SW 1271 (cell line): ENCODE measurements at places on chromosomes 7 and 10.

- peak; percentile 66 for DNase-seq
These were observed 23.1 kb upstream of the ST7 start for GRCh38 chr7:116929914-116930913.

DNA sequence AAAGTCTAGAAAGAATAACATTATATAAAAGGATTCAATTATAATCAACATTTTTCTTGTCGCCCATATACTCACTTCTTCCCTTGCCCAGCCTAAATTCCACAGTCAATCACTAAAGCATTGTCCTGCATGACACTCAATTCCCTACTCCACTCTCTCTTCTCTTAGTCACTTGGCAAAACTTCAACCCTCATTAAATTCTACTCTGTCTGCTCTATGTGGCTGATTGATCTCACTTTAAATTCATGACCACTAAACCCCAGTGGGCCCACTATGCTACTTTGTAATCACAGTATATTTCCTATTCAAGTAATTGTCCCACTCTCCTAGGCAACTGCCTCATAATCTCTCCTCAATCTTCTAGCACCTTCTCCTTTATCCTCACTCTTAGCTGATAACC, 54.1 kb downstream of the MTERF1 start:
- no peak for DNase-seq

DNA sequence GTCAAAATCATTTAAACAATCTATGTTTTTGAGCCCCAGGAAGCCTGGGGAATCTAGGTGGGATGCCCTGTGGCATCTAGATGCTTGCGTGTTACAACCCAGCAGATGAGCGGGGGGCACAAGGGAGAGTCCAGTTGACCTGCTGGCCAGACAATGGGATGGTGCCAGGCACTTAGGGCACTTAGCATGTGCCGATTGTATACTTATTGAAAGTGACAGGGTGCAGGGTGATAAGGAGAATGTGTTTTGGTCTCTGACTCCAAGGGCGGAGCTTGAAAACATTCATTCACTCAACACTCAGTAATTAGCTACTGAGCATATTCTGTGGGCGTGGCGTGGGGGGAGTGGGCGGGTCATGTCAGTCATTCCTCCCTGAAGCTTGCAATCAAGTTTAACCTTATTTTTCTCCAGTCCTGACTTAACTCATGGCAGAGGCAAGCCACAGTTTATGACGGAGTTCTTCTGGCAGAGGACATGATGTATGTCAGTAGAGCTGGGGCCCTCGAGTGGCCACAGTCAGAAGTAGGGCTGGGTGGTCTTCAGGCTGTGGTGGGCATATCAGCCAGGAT, 115.1 kb downstream of the PRKCQ start:
- DNase-seq = no peak

DNA sequence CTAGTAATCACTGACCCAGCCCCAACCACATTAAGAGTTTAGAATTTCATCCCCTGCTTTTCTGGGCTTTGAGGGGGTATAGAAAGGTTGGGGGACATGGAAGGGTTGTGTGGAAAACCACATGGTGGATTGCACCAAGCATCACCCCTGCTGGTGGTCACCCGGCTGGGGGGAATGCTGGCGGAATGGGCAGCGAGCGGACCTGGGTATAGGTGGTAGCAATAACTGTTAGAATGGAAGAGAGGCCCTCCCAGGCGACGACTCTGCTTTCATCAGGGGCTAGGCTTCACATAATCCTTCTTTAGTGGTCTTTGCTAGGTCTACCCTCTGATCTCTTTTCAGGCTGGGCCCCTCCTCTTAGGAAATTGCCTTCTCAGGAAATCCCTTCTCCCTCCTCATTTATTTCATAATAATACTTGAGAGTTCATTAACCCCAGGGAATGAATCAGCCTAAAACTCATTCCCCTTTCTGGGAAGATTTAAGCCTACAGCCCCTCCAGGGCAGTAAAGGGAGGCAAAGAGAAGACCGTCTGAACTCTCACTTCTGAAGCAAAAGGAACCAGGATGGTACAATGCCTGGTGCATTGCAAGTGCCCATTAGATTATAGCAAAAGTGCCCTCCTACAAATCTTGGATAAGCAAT, 90.7 kb upstream of the LEP start:
- DNase-seq = no peak

DNA sequence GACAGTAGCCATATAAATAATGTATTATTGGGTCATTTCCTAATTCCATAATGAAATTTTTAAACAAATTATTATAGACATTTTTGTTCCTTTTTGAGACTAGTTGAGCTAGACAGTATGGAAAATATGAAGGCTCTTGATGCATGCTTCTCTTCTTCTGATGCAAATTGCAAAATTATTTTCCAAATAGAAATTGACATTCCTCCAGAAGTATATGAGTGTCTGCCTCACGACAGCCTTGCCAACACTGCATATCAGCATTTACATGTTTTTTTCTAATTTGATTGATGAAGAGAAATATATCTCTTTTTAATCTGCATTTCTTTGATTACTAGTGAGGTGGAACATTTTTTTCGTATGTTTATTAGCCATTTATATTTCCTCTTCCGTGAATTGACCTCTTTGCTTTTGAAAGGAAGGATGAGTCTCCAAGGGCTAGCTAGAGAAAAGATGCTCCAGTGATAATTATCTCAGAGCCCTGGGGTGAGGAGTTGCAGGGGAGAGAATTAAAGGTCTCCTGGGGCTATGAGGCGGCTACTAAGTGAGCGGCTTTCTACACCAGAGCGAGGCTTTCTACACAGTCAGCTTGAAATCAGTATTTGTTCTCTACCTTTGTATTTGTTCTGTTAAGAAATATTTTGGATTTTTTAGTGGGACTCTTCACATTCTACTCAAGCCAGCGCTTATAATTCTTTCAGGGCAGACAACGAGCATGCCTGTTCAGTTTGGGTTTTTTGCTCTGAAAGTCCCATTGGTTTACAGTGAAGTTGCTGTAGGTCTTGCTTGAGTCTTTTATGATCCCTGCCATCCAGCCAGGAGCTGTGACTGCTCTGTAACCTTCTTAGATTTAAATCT, 712.2 kb upstream of the GALNT17 start:
- DNase-seq = no peak

DNA sequence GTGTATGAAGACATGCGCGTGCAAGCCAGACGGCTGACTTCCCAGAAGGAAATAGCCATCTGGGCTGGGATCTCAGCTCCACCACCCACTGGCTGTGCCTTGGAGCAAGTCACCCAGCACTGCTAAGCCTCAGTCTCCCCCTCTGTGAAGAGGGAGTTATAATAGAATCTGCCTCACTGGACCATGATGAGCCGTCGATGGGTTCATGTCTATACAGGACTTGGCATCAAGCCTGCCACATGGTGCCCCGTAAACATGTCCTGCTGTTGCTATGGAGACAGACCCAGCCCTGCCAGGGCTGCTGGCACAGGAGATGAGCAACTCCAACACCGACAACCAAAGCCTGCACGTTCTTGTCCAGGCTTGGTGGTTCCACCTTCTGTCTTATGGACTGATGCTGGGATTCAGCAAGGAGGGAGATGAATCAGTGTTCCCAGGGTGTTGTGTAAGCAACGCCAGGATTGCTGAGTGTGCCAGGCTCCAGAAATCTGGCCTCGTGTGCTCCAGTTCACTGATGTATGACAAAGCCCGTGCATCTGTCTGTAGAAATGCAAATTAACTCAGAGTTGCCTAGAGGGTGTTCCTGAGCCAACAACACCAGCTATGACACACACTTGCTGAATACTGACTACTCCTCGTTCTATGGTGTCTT, 5.6 kb downstream of the GPR15LG start:
- no peak for DNase-seq

DNA sequence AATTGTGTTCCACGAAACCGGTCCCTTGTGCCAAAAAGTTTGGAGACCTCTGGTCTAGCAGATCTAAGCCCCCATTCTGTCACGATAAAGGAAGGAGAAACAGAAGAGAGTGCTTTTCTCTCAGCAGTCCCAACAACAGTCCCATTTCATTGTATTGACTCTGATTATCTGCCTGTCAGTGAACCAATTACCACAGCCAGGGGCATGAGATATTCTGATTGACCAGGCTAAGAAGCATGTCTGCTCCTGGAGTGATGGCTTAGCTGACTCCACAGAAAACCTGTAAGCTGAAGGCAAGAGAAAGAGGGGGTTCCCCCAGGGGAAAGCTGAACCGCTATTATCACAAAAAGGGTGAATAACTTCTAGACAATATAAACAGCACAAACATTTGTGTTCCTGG, 765.4 kb downstream of the SORCS1 start:
- DNase-seq = no peak

GRCh38 chr7:35588647-35589046, 106.3 kb downstream of the HERPUD2 start:
- DNase-seq = no peak

DNA sequence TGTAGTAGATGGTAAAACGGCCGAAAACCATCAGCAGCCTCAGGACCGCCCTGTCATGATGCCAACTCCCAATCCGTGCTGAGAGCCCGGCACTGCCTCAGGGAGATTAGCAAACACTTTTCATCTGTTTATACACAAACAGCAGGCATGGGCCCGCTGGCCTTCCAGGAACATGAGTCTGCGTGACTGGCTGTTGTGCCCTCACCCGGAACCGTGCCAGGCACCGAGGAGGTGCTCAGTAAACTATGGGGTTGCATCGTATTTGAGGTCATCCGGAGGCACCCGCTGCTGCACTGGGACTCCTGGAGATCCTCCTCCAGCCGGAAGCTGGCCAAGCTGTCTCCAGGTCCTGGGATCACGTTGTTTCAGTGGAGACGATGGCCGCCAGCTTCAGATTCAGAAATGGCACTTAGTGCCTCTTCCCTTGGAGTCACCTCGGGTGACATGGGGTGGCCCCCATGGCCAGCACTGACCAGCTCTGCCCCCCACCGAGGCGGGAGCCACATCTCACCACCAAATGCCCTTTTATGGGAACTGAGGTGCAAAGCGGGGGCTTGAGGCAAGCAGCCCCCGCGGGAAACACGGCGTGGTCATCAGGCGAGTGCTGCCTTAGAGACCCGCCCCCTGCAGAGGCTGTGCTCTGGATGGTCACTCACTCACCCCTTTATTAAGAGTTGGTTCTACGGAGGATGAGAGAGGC, 585.9 kb downstream of the PTPRN2 start:
- DNase-seq = no peak

GRCh38 chr7:25124465-25125136, 459 bp downstream of the CYCS start:
- no peak for DNase-seq

DNA sequence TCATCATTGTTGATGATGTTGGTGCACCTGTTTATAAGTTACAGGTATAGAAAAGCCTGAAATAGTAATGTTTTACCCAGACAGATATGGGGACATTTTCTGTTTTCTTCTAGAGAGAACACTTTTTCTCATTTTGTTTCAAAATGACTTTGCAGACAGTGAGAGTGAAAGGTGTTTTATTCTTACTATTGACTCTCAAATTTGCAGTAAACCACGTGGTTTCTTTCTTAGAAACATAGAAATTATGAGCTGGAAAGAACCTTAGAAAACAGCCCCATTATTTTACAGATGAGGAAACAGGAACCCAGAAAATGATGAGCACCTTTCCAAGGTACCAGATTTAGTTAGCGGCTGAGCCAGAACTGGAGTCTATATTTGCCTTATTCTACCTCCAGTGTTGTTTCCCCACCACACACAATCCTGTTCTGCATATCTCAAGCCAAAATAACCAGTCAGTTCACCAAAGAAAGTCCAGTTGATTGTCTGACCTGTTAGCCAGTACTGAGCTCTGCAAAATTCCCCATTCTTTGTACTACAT, 138.9 kb upstream of the AHR start:
- DNase-seq = no peak

DNA sequence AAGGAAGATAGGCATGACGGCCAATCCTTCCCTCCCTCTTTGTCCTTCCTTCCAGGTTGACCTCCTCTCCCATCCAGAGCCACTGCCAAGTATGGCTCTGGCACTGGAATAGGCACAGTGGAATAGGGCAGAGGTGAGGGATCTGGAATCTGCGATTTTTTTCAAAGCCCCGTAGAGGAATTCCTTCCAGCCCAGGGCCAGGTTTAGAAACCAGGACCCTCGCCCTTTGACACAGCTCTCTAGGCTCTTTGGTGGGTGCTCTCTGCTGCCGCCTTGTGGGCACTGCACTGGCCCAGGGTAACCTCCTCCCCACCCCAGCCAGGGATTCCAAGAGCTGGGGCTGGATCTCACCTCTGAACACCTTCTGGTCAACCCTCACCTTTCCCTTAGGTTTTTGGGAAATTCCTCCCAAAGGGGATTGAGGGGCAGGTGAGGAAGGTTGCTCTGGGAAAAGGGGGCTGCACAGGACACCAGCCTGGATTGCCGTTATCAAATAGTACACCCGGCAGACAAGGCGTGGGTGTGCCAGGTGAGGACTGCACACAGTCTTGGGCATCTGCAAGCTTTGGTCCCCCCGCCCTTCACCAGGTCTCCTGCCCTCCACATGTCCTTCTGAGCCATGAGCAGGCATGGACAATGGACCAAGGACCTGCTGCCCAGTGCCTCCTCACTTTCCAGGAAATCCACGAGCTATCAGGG, 22.8 kb downstream of the C10orf105 start:
- no peak for DNase-seq

DNA sequence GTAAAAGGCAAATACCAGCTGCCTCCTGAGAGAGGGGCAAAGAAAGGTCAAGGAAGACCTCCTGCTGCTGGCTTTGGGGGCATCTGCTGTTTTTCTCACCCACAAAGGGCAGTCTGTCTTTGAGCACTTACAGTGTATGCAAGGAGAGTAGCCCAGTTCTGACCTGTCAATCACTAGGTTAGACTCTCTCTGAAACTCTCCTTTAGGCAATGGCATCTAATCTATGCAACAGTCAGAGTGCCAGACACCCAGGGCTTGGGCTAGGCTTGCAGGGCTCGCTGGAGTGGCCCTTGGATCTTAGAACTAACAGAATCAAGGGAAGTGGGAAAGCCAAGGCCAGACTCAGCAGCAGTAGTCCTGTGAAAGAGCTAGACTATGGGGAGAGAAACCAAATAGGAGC, 522.9 kb downstream of the NRG3 start:
- no peak for DNase-seq

DNA sequence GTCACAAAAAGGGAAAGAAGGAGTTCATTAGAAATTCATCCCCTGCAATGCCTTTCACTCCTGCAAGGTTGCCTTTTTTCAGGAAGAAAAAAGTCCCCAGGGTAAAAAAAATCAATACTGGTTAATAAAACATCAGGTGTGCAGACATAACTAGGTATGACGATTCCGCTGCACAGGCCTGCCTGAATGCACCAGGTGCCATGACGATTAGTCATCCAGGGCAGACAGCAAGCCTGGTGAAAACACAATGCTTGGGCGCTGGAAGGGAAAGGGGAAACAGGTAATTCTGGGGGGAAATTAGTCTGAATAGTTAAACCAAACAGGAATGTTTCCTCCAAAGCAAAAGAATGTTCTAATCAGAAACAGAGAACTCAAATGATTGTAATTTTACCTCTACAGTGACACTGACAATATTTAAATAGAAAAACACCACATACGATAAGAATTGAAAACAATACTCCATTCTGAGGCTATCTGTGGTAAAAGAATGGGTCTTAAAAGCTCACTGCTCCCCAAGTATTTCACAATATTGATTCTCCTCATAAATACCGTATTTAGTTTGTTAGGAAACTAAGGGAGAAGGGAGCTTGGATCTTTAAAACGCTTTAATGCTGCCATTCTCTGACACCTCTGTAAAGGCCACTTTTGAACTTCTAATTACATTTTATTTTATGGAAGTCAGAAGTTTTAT, 45.2 kb downstream of the VPS41 start:
- no peak for DNase-seq
